ENCODE measurements at places on chromosomes 12 and 14.

GRCh38 chr14:78164226-78164853 lies 5.8 kb upstream of the NRXN3 start:
- peak; percentile 41 for DNase-seq

DNA sequence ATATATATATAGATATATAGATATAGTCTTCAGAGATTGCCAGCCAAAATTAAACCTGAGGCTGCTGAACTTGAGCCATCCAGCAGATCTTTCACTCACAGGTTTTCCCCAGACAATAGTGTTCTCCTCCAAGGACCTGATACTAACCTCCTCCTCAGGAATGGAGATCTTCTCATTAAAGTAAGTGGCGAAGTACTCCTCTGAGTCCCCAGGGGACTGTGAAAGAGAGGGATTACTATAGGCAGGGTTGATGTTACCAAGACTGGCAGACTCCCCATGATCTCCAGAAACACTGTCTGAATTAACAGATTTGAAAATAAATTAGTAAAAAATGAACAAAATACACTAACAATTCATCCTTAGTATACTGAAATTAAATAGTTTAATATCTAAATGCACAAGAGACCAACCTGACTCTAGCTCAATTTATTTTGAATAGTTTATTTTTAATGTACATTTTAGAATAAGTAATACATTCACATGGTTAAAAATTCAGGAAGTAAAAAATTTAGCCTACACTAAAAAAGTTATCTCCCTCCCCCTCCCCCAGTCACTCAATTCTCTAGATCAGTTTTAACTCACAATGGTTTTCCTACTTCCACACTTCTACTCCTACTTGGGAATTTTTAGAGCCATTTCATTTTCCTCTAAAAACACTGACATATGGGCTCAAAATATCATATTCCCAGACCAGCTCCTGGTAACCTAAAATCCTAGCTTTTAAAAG lies 17.7 kb downstream of the SLC11A2 start:
- no peak for DNase-seq

- DNase-seq, result no peak
Observed at GRCh38 chr12:4540638-4541037, 1.9 kb downstream of the RAD51AP1 start.

GRCh38 chr12:19485240-19485639 lies 45.9 kb downstream of the AEBP2 start:
- no peak for DNase-seq

GRCh38 chr14:67464377-67464776 lies 24.1 kb downstream of the TMEM229B start:
- peak; percentile 36 for DNase-seq

DNA sequence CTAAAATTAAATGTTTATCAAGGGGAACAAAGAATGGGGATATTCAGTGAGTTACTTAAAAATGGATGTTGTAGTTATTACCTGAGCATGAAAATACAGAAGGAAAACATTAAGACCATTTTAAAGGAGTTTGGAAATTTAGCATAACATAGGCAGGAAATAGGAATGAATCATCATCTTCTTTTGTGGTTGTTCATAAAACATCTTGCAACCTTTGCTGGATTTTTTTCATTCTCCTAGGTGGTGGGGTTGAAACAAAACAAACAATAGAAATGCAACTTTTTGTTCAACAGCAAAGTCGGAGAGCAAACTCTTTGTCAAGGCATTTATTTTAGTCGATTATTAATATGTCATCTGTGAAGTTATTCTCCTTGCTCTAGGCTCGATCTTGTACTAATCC lies 275.1 kb downstream of the IPO8 start:
- DNase-seq, result no peak

GRCh38 chr14:36773558-36773957 lies 111.9 kb downstream of the PAX9 start:
- no peak for DNase-seq

GRCh38 chr14:100304825-100305323 lies 1.4 kb downstream of the SLC25A29 start:
- DNase-seq, result peak; percentile 37

DNA sequence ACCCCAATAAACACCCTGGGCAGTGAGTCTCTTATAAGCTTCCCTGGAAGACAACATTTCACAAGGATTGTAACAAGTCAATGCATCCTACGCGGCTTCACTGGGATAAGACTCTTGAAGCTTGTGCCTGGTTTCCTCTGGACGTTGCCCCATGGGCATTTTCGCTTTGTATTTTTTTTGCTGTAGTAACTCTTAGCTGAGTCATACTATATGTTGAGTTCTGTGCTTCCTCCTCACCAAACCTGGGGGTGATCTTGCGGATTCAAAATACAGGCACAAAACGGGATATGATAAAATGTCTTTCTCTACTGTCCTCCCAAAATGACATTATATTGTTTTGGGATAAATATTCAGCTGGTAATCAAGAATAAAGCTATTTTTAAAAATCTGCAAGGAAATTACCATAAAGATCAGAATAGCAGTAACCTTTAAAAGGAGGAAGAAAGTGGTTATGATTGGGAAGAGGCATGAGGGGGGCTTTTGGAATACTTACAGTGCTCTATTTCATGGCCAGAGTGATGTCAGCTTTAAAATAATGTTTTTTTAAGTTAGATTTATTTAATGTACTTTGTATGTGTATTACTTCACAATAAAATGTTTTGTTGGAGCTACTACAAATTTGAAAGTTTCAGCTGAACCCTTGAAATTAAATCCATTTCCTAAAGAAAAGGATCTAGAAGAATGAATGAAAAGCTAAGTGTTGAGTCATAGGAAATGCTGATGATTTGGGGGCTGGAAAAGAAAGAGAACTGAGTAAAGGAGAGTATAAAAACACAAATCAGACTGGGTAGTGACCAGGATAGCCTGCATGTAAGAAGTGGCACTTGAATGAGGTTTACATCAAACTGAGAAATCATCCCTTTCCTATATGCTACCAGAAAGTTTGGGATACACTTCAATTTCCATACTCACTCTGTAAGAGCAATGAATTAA lies 14.7 kb downstream of the BTBD7 start:
- DNase-seq, result no peak

GRCh38 chr12:39176356-39176755 lies 266.6 kb downstream of the KIF21A start:
- no peak for DNase-seq

DNA sequence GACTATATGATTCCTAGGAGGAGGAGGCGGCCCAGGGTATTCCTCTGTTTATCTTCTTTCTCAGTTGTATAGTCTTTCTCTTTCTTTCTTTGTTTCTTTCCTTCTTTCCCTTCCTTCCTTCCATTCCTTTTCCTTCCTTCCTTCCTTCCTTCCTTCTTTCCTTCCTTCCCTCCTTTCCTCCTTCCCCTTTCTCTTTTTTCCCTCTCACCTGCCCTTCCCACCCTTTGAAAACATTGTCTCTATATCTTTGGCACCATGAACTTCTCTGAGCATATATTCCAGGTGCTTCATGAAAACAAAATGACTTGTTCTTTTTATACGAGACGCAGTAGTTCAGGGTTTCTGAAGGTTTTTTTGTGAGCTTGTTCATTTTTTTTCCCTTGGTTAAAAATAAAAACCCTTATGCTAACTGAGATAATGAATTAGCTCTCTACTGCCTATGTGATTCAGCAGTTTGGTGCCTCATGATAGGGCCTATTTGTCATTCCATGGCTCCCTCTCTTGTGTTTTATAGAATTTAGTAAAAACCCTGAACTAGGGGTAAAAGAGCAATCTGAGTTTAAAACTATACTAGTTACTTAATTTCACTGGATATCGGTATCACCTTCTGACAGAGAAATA lies 3.2 kb upstream of the TESPA1 start:
- no peak for DNase-seq

GRCh38 chr12:89245090-89245489 lies 107.2 kb downstream of the DUSP6 start:
- DNase-seq, result peak; percentile 62

- DNase-seq, result no peak
Observed at GRCh38 chr12:19437996-19438395, 1.3 kb upstream of the AEBP2 start.

- DNase-seq, result no peak
Observed at GRCh38 chr12:62332598-62332997, 72.4 kb downstream of the USP15 start.

GRCh38 chr14:74368026-74368425 lies 19.8 kb downstream of the VRTN start:
- no peak for DNase-seq

- no peak for DNase-seq
Observed at GRCh38 chr12:44509471-44509870, 366.6 kb downstream of the NELL2 start.

GRCh38 chr14:94481468-94482131 lies 5.6 kb upstream of the SERPINA9 start:
- no peak for DNase-seq

- no peak for DNase-seq
Observed at GRCh38 chr14:23883684-23884540, 69.7 kb upstream of the DHRS4 start.

DNA sequence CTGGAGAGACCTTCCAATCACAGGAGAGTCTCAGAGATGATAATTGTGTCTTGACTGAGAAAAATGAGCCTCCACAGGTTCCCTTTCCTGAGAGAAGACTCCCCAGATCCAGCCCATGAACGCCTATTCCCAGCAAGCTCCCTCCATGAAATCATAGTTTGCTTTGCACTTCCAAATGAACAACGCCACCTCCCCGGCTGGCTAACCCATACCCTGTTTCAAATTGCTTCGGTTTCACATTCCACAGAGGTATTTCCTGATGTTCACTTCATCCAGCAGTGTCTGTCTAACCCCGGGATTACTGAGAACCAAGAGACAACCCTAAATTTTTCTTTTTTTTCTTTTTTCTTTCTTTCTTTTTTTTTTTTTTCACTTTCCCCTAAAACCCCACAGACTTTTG lies 124.1 kb upstream of the RFLNA start:
- DNase-seq, result no peak

DNA sequence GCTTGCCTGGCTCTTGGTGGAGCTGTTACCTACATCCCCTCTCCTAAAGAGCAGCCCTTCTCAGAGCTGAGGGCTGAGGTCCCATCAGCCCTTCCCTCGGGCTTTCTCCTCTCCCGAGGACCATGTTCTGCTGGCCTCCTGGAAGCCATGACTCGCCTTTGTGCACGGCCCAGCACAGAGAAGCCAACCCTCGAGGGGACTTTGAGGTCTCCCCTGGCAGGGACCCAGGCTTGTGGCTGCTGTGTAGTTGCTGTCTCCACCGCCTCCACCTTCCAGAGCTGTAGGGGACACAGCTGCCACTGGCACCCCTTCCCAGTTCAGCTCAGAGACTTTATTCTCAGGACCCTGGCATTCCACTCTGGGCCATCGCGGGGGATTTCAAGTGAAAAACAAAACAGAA lies 22.9 kb upstream of the CCND2 start:
- DNase-seq, result peak; percentile 45

- no peak for DNase-seq
Observed at GRCh38 chr12:123914726-123915333, 57.8 kb downstream of the CCDC92 start.

DNA sequence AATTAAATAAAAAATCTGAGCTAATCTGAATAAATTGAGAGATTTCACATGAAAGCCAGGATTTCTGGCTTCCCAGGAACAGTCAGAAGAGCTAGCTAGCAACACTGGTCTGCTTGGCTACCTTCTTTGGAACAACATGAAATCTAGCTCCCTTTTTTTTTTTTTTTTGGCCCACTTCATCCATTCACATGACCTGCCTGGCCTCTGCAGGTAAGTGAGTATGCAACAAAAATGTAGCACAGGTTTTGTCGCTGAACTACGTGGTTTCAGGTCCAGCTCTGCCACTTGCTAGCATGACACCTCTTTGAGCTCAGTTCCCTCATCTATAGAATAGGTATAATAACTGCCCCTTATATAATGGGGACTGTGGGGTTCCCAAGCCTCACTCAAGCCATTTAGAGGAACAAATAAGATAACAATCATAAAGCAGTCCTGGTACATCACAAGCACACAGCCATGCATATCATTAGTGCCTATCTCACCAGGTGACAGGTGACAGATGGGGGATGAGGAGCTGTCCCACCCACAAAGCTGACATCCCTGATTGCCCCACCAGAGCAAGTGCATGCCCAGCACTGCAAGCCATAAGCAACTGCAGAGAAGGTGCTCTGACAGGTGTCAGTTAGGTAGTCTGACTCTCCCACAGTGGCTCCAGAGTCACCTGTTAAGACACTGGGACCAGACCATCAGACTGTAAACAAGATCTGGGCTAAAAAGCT lies 25.6 kb downstream of the PXN start:
- no peak for DNase-seq

GRCh38 chr12:38385486-38385885 lies 68.9 kb downstream of the ALG10B start:
- no peak for DNase-seq

- DNase-seq, result peak; percentile 48
Observed at GRCh38 chr12:15268927-15269552, 47.8 kb upstream of the RERG start.

GRCh38 chr12:14834509-14834908 lies 8.8 kb downstream of the ART4 start:
- DNase-seq, result no peak

DNA sequence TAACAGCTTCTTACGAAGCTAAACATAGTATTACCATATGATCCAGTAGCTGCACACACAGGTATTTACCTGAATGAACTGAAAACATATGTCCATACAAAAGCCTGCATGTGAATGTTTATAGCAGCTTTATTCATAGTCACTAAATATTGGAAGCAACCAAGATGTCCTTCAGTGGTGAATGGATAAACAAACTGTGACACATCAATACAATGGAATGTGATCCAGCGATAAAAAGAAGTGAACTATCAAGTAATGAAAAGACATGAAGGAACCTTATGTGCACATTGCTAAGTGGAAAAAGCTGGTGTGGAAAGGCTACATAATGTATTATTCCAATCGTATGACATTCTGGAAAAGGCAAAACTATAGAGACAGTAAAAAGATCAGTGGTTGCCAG lies 38.1 kb upstream of the JDP2 start:
- DNase-seq, result no peak

- DNase-seq, result no peak
Observed at GRCh38 chr14:104425171-104425681, 154.3 kb upstream of the C14orf180 start.

All from activated CD8-positive, alpha-beta T cell treated with anti-CD3 and anti-CD28 coated beads for 36 hours (primary cell).